Activated effector memory CD4-positive, alpha-beta T cell treated with Interleukin-2 at 50 U/mL for 16 hours (primary cell): ENCODE measurements at places on chromosomes 4 and X.

DNA sequence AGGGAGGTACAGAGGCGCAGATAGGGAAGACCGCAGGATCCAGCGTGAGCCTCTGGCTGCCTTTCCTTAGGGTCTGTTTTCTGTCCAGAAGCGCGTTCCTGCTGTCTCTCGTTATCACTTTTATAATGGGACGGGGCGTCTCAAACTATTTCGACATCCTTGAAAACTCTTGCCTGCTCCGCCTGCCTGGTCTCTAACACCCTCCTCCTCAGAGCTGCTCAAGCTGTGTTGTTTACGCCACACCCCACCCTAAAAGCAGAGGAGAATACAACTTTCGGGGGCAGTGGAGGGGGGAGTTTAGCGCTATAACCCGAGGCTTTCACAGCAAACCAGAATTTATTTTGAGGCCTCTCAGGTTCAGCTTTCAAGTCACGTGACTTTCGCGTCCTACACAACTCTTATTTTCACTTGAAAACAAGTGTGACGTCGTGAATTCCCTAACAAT is 646 bp upstream of the FAM3A start:
- DNase-seq, result no peak

DNA sequence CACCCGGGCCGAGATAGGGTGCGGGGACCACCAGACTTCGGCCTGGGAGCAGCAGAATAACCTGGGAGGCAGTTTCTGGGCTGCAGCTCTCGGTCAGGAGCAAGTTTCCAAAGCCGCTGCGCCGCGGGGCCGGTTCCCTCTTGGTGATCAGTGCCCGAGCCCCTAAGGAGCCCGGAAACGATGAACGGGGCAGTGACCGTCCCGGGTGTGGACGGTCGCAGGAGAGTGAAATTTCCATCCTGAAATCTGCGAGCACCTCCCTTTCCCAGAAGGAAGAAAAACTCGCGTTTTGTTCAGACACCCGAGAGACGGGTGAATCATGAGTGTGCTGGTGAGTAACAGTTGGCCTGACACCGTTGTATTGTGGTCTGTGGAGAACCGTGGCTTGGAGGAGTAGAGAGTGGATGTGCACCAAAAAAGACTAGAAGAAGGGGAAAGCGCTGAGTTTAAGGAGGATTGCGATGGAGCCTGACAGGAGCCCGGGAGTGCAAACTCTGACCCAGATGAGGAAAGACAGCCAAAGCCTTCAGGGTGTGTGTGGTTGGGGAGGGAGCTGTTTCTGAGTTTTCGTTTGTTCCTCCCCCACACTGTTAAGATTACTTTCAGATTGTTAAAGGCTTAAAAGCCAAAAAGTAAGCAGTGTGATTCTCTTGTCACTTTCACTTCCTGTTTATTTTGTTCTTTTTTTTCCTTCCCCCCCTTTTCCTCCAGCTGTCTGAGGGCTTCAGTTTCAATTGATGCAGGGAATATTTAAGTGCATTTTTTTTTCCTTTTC is 828 bp downstream of the MCUB start:
- DNase-seq, result peak; percentile 49

GRCh38 chr4:138405934-138406567 is 163.9 kb upstream of the SLC7A11 start:
- no peak for DNase-seq

DNA sequence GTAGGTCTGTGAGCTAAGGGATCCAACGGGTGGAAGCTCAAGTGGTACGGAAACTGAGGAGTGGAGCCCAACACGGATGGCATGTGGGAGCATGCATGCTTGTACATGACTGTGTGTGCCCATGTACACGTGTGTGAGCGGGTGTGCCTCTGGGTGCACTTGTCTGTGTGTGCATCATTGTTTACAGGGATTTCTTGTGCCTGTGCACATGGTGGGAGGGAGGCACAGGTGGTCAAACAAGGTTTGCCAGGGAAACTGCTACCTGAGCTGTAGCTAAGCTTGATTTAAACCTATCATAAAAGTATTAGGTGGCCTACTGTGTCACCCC is 122.5 kb upstream of the MAMLD1 start:
- DNase-seq, result no peak

DNA sequence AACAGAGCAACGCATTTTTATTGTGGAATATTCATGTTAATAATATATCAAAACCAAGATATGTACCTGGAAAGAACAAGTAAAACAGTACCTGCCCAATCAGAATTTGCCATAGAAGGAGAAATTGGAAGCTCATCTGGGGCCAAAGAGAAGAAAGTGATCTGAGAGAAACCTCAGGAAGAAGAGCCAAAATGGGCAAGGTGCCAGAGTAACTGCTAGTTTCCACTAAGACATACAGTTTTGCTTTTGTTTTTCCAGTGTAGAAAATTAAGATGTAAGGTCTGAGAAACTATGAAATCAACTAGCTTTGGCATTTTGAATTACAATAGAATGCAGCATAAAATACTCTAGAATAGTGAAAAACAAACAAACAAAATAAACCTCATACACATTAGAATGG is 2201.2 kb downstream of the ARAP2 start:
- DNase-seq, result no peak

DNA sequence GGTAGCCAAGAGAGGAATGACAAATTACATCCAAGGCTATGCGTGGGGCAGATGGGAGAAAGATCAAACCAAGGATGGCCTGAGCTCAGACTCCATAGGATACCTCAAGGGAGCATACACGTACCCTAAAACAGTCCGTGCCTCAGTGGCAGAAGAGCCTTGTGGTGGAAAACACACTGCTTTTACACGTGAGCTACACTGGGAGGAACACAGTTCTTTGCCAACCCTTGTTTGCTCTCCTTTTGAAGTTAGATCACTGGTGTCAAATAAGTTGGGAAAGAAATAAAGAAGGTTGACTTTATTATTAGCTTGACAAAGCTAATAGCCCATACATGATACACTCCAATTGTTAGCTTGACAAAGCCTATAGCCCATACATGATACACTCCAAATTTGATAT is 141.9 kb downstream of the MGST2 start:
- DNase-seq, result no peak

GRCh38 chr4:152077582-152077981 is 316.8 kb upstream of the GATB start:
- no peak for DNase-seq

GRCh38 chr4:159075531-159075932 is 27.3 kb upstream of the RAPGEF2 start:
- no peak for DNase-seq

DNA sequence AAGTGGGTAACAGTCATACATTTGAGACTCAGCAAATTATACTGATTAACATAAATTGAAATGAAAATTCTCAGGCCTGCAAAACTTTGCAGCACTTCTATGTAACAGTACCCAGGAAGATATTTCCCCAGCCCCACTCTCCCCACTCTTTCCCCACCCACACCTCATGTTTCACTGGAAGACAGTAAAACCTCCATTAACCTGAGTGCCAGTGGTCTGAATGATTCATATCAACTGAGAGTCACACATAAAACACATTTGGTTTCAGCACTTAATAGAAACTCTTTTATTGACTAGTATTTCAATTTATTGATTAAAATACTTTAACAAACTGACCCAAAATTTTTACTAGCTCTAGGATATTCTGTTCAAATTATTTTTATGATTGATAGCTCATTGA is 6.9 kb downstream of the CXCL6 start:
- no peak for DNase-seq

DNA sequence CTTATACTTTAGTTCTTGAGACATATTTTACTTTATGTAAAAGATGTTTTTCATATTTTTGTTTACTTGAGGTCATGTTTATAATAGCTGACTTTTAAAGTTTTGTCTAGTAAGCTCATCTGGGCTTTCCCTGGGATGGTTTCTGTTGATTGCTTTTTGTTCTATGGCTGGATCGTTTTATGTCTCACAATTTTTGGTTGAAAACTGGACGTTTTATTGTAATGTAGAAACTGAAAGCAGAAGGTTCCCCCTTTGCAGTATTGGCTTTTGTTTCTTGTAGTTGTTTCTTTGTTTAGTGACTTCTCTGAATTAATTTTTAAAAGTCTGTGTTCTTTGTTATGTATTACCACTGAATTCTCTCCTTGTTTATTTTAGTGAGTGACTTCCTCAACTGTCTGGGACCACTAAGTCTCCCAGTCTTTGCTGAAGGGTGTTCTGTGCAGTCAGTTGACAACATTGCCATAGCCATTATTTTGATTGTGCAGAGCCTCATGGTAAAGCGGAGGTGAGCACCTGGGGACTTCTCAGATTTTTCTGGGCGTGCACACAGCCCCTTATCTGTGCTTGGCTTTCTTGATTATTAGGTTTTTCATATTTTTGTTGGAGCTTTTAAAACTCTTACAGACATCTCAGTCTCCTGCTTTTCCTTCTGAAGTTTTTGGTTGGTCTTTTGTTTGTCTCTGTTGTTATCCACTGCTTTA is 31.0 kb downstream of the KDM6A start:
- DNase-seq, result no peak

GRCh38 chrX:141176586-141177451 is at the start of gene LDOC1:
Gene LDOC1, minus strand, starts transcription at chrX:141177129. Its CDS starts 108 bp downstream, at chrX:141177021.
- DNase-seq, result peak; percentile 59

GRCh38 chr4:163649557-163650091 is 155.1 kb downstream of the TMA16 start:
- DNase-seq, result no peak

- no peak for DNase-seq
Observed at GRCh38 chrX:22134681-22135080, 102.6 kb downstream of the PHEX start.

GRCh38 chrX:107936434-107936730 is 45.8 kb downstream of the TEX13B start:
- no peak for DNase-seq

DNA sequence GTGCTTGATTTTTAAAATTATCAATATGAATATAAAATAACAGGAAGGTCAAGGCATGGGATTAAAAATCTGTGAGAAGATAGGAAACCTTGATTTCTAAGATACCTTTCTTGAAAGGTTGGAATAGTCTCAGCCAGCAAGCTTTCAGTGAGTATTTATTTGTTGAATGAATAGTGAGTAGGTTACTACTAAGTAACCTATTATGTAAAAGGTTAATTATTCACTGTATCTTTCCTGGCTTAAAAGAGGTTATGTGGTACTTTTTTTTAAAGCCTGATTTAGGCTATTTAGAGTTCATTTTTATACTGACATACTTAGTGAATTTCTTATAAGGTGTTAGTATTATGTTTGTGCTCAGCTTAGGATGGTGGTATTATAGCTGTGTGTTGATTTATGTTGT is 123.5 kb downstream of the PTPN13 start:
- DNase-seq, result no peak

- DNase-seq, result no peak
Observed at GRCh38 chrX:119734897-119735339, 23.5 kb upstream of the SOWAHD start.

GRCh38 chrX:136456133-136456532 is 31.6 kb upstream of the BRS3 start:
- no peak for DNase-seq

DNA sequence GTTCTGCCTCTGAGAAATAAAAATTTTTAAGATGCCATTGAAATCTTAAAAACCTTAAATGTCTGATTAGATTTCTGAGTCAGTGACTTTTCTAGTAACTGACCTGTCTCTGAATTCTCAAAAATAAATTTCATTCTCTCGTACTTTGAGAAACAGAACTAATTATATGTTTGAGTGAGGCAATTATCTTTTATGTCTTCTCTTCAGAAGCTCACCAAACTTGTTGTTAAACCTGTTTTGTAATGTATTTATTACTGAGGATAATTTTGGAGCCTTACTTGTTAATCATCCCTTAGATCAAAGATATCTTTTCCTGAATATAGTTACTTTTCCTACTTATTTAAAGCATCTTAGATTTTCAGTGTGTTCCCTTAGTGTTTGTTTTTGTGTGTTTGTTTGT is 64.5 kb upstream of the MMAA start:
- no peak for DNase-seq

DNA sequence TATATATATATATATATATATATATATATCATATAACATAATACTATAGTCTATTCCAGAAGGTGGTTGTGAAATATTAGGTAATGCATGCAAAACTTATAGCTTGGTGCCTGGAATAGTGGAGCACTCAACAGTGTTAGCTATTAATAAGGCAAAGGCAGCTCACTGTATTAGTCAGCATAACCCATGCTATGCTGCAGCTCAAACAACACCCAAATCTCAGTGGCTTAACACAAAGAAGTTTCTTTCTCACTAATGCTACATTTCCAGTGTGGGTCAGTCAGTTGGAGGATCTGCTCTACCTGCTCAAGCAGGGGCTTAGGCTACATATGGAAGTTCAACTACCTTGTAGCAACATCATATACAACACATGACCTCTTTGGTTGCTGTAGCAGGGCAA is 5.2 kb upstream of the RPGR start:
- no peak for DNase-seq

DNA sequence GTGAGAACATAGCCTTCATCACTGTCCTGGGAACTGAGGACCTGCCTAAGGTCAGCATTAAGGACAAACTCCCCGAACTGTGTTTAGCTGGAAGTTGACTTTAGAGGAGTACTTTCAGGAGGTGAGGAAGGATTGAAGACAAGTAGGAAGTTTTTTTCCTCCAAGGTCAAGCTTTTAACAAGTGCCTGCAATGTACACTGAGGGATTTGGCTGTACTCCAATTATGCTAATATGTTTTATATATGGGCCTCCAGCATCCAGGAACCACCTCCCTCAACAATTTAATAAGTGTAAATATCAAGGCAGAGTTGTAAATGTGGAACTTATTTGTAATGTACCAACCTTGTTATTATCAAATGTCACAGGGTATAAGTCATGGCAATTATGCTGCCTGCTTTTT is 726.2 kb downstream of the RPA4 start:
- no peak for DNase-seq

- no peak for DNase-seq
Observed at GRCh38 chr4:150010525-150011126, 67.6 kb upstream of the DCLK2 start.

GRCh38 chr4:168119890-168120289 is 27.6 kb downstream of the ANXA10 start:
- DNase-seq, result no peak

DNA sequence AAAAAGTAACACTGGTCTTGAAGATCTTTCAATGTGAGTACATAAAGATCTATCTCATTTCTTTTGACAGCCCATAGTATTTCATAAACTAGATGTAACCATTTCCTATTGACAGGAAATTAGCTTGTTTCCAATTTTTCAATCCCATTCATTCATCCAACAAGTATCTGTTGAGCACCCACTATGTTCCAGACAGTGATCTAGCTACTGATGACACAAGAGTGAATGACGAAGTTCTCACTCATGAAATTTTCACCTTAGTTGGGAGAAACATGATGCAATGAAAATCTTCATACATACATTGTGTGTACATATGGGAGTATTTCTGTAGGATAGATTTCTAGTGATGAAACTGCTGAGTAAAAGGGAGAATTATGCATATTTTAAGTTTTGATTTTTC is 1.7 kb downstream of the CD38 start:
- DNase-seq, result no peak

- DNase-seq, result no peak
Observed at GRCh38 chrX:79182071-79182470, 37.6 kb downstream of the GPR174 start.

- no peak for DNase-seq
Observed at GRCh38 chr4:185232370-185232769, 23.0 kb downstream of the SNX25 start.
